ENCODE measurements at places on chromosomes 16 and 17.
A peak's percentile ranks its signal among the peaks of the same experiment; 100 is the strongest.

DNA sequence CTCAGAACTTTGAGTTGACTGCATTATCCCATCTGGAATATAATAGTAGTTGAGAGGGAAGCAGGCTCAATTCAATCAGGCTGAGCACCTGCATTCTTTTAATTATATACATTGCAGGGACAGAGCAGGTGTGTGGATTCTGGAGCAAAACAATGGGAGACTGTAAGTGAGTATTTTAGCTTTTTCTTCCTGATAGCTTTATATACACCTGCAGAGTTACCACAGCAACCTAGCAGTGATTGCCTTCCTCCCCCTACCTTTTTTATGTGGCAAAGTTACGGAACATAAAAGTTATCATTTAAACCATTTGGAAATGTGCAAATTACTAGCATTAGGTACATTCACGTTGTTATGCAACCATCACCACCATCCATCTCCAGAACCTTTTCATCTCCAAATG is 25.4 kb upstream of the RHOT1 start:
- no peak for DNase-seq

DNA sequence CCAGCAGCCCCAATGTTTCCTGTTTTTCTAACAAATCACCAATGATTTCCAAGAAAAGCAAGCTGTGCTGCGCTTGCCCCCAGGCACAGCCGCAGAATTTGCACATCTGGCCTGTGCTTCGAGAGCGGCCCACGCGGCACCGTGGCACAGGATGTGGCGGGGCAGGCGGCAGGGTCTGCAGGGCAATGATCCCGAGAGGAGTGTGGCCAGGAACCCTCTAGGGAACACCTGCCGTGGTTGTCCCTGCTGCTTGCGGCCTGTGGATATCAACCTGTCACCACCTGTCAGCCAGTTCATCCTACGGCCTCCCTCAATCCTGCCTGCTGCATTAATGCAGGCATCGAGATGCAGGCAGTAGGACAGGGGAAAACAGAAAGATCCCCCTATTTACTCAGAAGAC is 24.0 kb downstream of the PIK3R5 start:
- DNase-seq, result peak; percentile 78

DNA sequence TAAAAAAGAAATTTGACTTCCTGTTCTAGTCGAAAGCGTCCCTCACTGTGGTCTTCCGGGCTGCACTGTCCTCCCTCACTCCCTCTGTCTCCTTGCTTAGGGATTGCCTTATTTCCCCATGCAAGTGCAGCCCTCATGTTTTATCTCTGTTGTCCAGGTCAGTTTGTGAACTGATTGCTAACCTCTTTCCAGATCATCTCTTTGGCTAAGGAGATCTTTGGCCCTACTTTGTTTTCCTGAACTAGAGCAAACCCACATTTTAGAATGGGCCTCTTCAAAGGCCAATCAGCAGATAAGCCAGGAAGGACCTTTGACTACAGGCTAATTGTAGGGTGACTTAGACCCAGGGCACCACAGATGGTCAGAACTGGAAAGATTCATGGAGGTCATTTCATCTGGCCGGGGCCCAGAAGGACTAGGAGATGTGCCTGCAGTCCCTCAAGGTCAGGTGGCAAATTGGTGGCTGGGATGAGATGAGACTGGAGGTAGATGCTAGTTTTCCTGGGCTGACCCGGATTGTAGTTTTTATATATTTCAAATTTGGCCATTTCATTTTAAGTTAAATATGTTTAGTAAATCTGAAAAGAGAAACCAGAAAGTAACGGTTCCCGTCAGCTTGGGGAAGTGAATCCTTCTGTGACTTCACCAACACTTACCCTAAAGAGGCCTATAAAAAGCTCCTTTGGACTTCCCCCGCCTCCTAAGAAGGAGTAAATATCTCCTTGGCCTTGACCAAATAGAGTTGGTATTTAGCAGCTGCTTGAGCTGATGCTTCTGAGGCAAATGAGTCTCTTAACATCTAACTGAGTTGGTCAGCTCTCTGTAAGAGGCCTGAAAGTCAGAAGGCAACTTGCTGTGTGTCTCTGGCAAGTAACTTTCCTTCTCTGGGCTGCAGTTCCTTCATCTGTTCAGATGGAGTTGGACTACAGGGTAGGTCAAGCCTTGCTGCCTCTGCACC is 6.2 kb upstream of the SLC25A19 start:
- DNase-seq, result no peak

DNA sequence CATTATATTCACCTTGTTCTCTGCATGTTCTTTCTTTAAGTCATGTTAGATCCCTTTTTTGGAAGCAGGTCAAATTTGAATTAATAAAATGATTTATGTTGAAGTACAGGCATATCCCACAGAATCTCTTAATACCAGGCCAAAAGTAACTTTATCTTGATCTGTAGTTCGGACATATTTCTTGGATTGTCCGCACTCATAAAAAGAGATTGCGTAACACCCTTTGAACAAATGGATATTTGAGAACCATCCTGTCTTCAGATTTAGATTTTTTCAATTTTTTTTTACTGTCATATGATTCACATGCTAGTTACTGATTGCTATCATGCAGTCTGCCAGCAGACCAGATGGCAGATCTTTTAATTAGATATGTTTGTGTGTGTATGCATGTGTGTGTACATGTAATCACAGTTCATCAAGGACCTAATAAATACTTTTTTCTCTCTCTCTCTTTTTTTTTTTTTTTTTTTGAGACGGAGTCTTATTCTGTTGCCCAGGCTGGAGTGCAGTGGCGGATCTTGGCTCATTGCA is 352.6 kb downstream of the WWOX start:
- no peak for DNase-seq

GRCh38 chr16:82344157-82344556 is 174.1 kb upstream of the MPHOSPH6 start:
- no peak for DNase-seq

DNA sequence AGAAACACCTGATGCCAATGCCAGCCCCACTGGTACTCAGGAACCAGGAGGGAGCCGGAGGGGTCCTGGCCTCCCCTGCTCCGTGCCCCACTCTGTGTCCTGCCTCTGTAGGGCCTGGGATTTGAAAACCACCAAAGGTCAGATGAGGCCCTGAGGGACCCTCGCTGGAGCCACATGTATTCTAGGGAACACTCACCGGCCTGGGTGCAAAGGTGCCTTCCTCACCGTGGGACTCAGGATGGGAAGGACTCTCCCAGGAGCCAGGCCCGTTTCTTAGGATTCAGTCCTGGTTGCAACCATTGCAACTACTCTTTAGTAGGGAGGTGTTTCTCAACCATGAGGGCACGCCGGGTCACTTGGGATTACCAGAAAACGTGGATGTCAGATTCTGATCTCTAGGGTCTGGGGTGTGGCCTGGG is 74.6 kb downstream of the N4BP1 start:
- no peak for DNase-seq

DNA sequence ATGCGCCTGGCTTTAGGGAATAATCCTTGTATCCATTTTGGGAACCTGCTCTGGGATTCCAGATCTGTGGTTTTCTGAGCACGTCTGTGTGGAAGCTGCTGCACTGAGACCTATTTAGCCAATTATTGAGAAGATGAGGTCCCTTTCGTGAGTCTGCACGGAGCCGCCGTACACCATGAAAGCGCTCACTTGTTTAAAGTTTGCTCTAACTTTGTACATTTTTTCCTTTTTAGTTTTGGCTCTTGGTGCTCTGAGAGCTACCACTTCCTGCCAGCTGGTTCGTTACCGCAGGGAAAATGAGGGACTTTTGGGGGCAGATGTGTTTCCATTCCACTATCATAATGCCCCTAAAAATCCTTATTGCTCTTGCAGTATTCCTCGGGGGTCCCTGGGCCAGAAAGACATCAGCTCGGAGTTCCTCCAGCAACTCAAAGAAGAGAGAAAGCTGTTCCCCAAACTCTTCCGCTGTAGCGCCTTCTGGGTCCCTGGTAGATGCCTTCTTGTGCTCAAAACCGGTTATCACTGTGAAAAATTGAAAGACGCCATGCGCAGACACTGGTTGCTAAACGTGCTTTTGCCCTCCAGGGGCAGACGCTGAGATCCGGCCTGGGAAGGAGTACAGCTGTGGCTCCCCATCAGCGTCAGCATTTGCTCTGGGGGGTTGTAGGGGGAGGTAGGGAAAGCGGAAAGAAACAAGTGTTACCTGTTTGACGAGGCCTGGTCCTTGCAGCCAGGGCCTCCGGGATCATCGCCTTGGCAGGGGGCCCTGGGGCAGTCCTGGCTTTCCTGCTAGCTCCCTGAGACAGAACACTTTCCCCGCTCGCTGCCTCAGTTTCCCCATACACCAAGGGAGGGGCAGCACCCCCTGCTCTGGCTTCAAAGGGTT is 238.1 kb downstream of the MRTFB start:
- DNase-seq, result peak; percentile 62

- DNase-seq, result no peak
Observed at GRCh38 chr17:63685041-63685440, 14.9 kb downstream of the LIMD2 start.

DNA sequence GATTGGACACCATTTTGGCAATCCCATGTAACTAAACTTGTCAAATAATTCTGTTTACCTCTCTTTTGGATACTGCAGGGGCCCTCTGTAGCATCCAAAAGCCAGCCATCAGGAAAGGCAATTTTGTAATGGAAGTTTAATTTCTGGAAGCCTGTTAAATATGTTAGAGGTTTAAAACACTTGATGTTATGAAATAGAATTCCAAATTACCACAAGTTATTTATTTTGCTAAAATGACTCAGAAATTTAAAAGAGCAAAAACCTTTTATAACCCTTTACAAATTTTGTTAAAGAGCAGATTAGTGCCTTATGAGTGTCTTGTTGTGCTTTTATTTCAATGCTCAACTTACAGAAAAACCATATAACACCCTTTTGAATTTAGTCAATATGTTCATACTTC is 20.0 kb upstream of the TNFSF12 start:
- no peak for DNase-seq

DNA sequence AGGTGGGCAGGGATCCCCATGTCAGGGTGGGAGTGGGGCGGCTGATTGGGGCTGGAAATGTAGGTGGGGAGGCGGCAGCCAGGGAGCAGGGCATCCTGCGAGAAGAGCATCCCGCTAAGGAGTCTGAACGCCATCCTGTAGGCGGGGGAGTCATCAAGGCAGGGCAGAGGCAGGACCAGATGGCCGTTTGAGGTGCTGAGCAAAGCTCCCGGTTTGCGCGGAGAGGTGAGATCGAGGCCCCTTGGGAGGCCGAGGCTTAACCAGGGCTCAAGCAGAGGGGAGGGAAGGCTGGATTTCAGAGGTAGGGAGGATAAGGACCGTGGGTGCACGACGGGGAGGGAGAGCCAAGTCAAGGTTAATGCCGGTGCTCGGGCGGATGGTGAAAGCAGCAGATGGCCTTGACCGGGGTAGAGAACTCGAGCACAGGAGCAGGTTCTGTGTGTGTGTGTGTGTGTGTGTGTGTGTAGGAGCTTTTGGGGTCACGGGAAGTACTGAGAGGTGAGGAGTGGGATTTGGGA is 472 bp upstream of the NME2 start:
- DNase-seq, result no peak

GRCh38 chr17:51647826-51648225 is 387.5 kb downstream of the UTP18 start:
- DNase-seq, result no peak

GRCh38 chr16:54116124-54116655 is 170.4 kb downstream of the IRX3 start:
- no peak for DNase-seq

GRCh38 chr16:81567987-81568748 is 123.6 kb downstream of the CMIP start:
- DNase-seq, result peak; percentile 8

GRCh38 chr16:57606147-57606846 is 22.1 kb upstream of the ADGRG1 start:
- no peak for DNase-seq

GRCh38 chr17:73007407-73007806 is 85.1 kb downstream of the SLC39A11 start:
- DNase-seq, result no peak

GRCh38 chr17:8818047-8818446 is 18.9 kb upstream of the MFSD6L start:
- DNase-seq, result no peak

DNA sequence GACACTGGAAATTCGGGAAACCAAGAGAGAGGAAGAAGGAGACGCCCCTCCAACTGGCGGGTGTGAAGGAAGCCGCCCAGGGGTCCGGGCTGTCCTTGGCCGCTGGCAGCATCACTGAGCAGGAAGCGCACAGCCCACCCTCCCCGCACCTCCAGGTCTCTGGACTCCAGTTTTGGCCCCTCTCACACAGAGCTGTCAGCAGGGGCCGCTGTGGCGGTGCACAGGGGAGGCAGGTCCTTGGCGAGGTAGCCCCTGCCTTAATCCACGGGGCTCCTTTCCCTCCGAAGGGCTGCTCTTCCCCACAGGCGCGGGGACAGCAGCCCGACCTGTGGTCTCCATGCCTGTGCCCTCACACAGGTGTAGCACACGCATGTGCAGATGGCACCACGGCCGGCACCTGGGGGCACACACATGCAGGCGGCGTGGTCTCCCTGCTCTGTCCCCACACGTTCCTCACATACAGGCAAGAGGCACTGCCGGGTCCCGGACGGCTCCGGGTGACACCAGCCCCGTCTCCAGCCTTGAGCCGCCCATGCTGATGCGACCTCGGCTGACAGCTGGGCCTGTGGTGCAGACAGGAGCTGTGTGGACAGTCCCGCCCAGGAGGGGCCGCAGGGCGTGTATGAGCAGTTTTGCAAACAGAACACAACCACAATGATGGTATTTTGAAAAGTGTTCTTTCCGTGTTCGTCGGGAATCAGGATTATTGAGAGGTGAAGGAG is 26.6 kb upstream of the CHMP6 start:
- DNase-seq, result no peak

GRCh38 chr17:12794919-12795532 is 5.7 kb downstream of the ARHGAP44 start:
- no peak for DNase-seq

DNA sequence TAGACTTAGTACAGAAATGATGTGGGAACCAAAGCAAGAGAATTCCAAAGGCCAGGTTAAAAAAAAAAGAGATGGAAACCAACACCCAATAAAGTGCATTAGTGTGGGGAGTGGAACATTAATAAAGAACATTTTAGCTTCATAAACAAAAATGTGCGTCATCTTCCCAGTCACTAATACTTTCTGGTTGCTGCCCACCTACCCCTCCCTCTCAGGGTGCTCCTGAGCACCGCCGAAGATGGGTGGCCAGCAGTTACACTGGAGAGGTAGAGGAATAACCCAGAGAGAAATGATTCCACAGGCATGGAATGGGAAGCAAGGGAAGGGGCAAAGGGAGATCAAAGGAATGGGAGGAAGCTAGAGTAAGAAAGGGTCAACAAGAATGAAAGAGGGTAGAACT is 6.0 kb upstream of the CHD3 start:
- DNase-seq, result no peak

GRCh38 chr17:43974382-43975266 is 20.9 kb upstream of the PYY start:
- no peak for DNase-seq
